ENCODE measurements at places on chromosomes 7 and 10.

- DNase-seq: no peak
Measured at GRCh38 chr10:126012485-126012884, 116.1 kb downstream of the FANK1 start.

DNA sequence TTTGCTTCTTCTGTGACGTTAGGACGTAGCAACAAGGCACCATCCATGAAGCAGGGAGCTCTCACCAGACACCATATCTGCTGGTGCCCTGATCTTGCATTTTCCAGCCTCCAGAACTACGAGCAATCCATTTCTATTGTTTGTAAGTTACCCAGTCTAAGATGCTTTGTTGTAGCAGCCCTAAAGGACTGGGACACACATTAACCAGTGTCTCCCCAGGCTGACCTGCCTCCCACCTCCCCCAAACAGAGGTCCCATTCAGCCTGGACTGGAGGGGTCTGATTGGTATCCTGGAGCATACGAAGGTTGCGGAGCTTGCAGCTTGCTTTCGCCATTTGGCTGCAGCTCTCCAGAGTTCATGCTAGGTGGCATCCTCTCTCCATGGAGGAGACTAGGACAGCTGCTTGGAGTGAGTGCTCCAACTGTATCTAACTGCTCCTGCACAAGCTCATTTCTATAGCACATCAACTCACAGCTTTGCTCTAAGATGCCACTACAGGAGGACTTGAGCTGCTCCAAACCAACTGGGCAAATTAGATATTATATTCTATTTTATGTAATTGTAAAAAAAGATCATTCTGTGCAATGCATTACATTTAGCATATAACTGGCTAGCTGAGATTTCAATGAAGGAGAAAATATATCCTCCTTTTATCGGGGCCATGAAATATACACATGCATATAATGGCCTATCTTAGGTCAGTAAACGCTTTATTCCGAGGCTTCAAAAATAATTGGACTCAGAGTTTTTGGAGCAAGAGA lies 8.0 kb upstream of the GRK5 start:
- no peak for DNase-seq

GRCh38 chr7:78039790-78040776 lies 241.5 kb downstream of the PHTF2 start:
- no peak for DNase-seq

DNA sequence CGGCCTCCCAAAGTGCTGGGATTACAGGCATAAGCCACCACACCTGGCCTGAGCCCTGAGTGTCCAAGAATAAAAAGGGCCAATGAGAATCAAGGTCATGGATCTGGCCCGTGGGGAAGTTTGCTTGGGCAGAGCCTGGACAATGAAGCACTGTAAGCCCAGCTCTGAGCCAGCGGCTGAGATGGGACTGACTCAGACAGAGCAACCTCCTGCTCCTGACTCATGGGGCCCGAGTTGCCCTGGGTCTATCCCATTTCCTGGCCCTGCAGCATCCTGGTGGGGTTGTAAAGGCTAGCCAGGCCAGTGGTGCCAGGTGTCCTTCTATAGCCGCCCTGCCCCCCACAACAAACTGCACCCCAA lies 5.2 kb upstream of the MYH16 start:
- no peak for DNase-seq

DNA sequence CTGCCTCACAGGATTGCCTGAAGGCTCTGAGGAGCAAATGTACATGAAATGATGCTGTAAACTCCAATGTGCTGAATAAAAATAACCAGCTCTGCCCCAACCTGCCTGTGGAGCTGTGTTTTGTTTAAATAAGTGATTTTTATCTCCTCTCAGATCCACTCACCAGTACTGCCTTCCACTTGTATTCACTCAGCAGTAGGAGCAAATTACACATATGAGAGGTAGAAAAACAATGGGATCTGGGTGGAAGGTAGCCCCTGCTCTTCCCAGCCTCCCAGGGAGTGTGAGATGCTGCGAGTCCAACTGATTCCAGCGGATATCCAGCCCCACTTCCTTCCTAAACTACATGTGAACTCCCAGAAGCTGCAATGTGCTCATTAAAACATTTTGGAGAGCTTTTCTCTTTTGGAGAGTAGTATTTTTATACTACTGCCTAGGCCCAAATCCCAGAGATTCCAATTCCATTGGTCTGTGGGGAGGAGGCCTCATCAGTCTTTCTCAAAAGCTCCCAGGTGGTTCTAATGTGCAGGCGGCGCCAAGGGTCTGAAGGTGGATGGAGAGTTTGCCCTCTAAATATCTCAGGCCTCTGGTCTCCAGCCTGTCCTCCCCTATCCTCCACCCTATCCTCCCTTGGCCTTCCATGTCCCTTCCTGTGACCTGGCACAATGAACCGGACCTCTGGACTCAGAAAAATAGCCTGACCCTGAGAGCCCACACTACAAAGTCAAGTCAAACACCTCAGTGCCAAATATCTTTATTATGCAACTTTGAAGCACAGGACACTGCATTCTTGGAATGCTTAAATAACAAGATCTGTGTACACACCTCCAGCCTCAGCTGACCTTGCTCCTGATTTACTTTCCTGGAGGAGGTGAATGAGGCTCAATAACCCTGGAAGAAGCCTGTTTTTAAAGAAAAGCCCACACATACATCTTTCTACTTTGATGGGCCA lies 46.2 kb downstream of the CPVL start:
- no peak for DNase-seq

GRCh38 chr10:22365233-22365632 lies 19.9 kb downstream of the SPAG6 start:
- no peak for DNase-seq

- no peak for DNase-seq
Measured at GRCh38 chr7:133698127-133698526, 429.0 kb upstream of the LRGUK start.

DNA sequence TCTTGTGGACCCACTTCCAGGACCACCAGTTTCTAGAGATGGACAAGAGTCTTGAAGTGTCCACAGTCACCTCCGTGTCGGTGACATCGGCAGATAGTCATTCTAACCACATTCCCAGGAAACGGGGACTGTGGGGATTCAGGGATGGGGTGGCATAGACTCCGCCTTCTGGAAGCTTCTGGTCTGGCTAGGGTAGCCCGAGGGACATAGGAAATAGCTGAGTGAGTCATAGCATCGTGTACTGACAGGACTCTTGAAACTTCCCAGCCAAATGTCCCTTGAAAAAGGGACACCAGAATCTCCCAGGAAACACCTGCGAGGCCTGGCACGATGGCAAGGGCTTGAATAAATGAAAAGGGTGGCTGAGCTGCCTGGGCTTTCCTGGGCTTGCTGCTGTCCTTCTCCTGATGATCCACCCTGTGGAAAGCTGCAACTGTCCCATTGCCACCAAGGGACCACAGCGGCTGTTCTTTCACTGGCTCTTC lies 84.1 kb upstream of the LRRC4 start:
- no peak for DNase-seq

DNA sequence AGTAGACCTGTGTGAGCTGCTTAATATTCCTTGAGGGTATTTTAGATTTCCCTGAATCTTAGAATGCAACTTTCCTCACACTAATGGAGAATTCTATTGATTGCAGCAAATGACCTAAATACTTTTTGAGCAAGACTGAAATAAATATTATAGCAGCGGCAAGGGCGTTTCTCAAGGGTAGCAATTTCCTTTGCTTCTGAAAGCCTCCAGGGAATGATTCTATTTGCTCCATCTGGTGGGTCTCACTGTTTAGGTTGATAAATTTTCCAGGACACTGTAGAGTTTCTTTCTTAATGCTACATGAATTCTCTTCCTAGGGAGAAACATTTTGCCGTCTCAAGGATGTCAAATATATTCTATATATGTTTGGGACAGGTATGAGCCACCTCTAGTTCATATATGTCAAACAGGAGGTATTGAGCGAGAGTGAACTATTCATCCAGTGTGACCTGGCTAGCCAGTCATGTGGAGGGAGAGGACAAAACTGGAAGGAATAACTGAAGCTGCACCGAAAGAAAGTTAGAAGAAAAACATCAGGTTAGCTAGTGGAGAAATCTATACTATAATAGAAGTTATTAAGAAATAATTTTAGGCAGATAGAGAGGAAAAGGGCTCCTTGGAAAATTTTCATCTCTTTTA lies 57.9 kb upstream of the FZD8 start:
- DNase-seq: no peak

DNA sequence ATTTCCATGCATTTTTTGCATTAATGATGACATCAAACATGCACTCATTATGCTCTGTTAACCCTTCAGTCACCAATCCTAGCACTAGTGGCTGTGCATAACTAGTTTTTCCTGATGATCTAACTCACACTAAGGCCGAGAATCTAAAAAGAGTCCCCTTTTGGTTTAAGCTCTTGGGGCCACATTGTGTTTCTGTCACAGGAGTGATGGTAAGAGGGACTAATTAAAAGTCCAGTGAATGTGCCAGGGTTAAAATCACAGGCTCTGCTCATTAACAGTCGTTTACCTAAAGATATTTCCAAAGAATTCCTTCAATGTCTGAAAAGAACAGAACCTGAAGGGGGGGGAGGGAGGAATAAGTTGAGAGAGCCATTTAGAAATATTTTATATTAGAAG lies 359.0 kb upstream of the ANKRD30A start:
- no peak for DNase-seq

DNA sequence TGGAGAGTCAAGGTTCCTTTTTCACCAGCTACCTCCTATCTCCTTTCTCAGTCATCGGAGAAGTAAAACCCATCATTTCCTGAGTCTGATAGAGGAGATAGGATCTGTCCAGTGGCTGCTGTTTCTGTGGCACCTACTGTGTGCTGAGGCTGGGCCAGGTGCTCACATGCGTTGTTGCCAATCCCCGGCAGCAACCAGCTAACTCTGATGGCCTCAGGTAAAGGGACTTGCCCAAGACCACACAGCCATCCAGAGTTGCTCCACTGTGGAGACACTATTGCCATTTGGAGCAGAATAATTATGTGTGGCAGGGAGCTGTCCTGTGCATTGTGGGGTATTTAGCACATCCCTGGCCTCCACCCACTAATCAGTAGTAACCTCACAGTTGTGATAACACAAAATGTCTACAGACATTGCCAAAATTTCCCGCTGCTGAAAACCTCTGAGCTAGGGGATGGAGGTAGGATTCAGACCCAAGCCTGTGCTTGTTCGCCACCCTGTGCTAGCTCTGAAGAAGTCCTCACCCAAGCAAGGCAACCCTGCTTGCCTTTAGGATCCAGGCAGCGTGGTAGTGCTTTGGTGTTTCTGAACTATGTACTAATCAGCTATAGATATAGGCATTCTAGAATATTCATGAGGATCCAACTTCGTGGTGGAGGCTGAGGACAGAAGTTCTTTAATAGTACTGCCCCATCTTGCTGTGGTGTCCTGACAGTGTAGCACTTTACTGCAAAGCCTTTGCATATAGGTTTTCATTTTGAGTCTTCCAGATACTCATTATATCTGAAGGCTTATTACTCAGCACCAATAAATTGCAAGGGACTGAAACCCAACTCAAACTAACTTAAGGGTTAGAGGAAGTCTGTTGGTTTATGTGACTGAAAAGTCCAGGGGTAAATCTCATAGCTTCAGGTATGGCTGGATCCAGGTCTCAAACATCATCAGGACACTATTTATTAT lies 164.6 kb downstream of the GRK5 start:
- DNase-seq: no peak

- DNase-seq: no peak
Measured at GRCh38 chr7:96388166-96388565, 66.3 kb upstream of the SLC25A13 start.

DNA sequence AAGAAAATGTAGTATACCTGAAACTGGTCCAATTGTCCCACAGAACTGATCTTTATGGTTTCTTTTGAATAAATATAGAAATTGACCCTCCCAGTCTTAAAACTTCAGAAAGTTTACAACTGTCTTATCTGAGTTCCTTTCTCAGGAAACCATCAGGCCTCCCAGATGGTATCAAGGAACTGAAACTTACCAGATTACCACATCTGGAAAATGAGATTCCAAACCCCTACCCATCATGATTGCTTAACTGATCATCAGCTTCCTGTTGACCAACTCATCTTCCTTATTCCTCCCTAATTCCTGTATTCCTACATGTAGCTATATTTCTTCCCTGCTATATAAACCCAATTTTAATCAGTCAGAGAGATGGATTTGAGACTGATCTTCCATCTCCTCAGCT lies 5.5 kb downstream of the VWDE start:
- DNase-seq: no peak

- DNase-seq: no peak
Measured at GRCh38 chr10:28250782-28251181, 52.1 kb downstream of the MPP7 start.

- DNase-seq: no peak
Measured at GRCh38 chr7:148773334-148773733, 74.6 kb downstream of the CUL1 start.

DNA sequence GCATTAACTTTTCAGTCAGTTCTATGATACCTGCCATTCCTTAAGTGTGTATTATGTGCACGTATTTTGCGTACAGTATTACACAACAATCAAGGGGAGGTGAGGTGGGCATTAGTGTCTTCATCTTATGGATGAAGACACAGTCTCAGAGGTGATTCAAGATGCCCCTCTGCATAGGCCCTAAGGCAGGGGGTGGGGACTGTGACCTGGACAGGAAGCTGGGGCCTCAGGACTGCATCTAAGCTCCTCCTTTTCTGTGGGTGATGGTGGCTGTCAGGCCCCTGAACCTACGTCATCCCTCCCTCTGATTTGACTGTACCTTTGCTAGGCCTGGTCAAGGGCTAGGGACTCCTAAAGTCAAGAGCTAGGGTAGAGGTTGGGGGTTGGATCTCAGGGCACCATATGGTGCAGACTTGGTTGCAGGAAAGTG lies 38.9 kb downstream of the HK1 start:
- DNase-seq: no peak

DNA sequence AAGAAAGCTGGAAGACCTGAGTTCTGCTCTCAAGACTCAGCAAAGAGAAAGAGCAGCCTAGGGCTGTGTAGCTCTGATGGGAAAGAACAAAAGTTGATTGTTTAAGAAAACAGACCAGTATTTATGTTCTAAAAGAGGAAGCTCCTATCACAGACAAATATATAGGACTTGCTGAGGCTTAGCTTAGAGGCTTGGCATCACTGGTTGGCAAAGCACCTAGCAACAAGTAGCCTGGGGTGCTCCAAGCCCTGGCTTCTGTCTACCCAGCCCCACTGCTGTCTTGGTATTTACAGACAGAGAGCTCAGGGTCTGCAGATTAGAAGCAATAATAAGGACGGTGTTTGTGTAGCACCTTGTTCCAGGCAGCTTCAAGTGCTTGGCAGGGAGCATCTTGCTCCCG lies 36.9 kb upstream of the CCDC3 start:
- no peak for DNase-seq

GRCh38 chr10:43060291-43060690 lies 16.6 kb upstream of the RET start:
- no peak for DNase-seq

DNA sequence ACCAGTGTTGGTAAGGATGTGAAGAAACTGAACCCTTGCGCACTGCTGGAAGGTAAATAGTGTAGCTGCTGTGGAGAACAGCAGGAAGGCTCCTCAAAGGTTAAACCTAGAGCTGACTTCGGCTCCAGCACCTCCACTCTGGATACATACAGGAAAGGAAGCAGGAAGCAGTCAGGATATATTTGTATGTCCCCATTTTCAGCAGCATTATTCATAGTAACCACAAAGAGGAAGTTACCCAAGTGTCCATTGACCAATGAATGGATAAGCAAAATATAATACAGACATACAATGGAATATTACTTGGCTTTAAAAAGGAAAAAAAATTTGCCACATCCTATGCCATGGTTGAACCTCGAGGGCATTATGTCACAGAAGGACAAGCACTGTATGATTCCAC lies 15.0 kb downstream of the RET start:
- no peak for DNase-seq

GRCh38 chr10:124546055-124546369 lies 84.4 kb downstream of the LHPP start:
- no peak for DNase-seq
